Endothelial cell of umbilical vein (primary cell): ENCODE measurements at places on chromosomes 3 and 15. TPM values are rescaled to one million over a fixed set of nuclear protein-coding genes. Genes with fewer than 3 reads are reported as not detected.

ABHD10 gene
- 8.9 and 10.0 TPM in 2 replicates for polyA plus RNA-seq

MASP1 gene
- polyA plus RNA-seq = 0.50 and 0.75 TPM in 2 replicates

LRRC49 gene
- polyA plus RNA-seq = 3.0 and 3.7 TPM in 2 replicates

A4GNT gene
- not detected in 2 replicates for polyA plus RNA-seq

UBE3A gene
- 6.9 and 8.5 TPM in 2 replicates for polyA plus RNA-seq

CHRM5 gene
- 0.03 TPM in 1 of 2 replicates, not detected in the other for polyA plus RNA-seq

CCDC13 gene
- 0.24 and 0.36 TPM in 2 replicates for polyA plus RNA-seq

PLIN1 gene
- polyA plus RNA-seq = 0.07 and 0.08 TPM in 2 replicates

EPHA3 gene
- not detected in 2 replicates for polyA plus RNA-seq

DNA sequence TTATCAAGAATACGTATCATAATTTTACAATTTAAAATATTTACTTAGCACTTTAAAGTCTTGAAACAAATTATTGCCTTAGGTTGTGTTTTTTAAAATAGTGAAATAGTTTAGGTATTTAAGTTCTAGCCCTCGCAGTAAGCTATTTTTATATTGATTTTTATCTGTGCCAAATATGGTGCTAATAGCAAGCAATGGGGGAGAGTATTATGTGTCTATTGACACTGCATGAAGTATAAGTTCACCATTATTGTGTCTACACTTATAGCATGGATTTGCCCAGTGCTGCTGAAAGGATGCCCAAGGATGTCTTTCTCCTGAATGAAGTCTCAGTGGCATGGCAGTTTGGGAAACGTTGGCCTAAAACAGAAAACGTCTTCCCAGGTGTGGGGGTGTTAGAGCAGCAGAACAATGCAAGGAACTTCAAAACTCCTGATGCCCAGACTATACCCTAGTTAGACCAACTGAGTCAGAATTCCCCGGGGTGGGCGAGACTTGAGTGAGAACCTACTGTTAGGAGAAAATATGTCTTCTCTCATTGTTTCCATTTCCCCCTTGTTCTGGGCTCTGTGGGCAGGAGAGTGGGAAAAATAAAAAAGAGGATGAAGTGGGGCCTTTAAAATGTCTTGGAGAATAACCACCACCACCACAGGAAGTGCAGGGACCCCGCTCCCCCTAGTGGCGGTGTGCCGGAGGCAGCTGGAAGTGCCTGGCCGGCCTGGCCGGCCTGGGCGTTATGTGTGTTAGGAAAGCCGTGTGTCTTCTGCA is 104.2 kb upstream of the SLC7A14 start:
- no peak for DNase-seq

- no peak for DNase-seq
Observed at GRCh38 chr3:178001670-178002101, 534.5 kb upstream of the KCNMB2 start.

DNA sequence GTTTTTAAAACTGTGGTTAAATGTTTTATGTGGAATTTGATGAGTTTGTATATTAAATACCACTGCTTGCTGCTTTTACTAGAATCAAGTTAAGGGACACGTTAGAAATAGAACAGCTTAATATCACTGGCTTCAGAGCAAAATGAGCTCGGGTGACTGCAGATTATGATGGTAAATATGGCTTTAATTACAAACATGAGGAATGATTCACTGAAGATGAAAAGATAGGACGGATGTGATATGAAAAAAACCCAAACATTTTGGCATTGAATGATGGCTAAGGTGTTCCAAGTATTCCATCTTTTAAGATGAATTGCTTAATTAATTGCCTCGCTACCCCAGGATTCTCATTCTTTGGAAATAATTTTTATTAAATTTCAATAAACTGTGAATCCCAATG is 33.7 kb downstream of the SLC24A1 start:
- no peak for DNase-seq

DNA sequence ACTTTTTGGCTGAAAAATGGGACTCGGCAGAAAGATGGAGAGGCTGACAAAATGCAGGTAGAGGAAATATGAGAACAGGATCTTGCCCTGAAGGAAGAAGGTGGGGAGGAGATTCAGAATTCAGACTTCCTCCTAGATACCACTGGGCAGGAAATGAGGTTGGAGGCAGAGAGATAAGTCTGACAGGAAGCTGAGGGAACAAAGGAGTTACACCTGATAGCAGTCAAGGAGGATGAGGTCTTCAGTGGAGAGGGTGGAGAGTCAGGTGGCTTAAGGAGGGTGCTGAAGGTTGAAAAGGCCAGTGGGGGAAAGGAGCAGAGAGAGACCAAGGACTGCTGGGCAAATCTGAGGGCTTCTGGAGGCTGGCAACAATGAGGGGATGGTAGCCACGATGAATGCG is 56.8 kb downstream of the CCR4 start:
- no peak for DNase-seq

- DNase-seq = peak; percentile 21
Observed at GRCh38 chr3:8324747-8325146, 176.9 kb upstream of the LMCD1 start.

GRCh38 chr15:95327661-95328060 is 1002.8 kb upstream of the NR2F2 start:
- DNase-seq = peak; percentile 81

GRCh38 chr15:40428185-40428584 is 12.6 kb upstream of the BAHD1 start:
- DNase-seq = no peak

- no peak for DNase-seq
Observed at GRCh38 chr15:44243141-44243540, 45.4 kb upstream of the GOLM2 start.

GRCh38 chr3:33159234-33159633 is 45.4 kb downstream of the CRTAP start:
- DNase-seq = no peak
